ENCODE measurements at places on chromosomes 7 and 10. TPM values are rescaled to one million over a fixed set of nuclear protein-coding genes. Genes with fewer than 3 reads are reported as not detected.

The ANXA8 gene
- total RNA-seq, result not detected

The FAM25A gene
- total RNA-seq, result not detected

The NCOA4 gene
- total RNA-seq, result 142 TPM

The ADCK2 gene
- 22.5 TPM for total RNA-seq

The CALN1 gene
- total RNA-seq, result not detected

The CCDC172 gene
- not detected for total RNA-seq

The TIMM23B gene
- 22.5 TPM for total RNA-seq

The CD36 gene
- 3.5 TPM for total RNA-seq

The ABCF2 gene
- 59.3 TPM for total RNA-seq

The AKR1D1 gene
- not detected for total RNA-seq

The DEPP1 gene
- 628 TPM for total RNA-seq

The ADAM22 gene
- 1.1 TPM for total RNA-seq

The SFTPA1 gene
- total RNA-seq, result not detected

The AKR1C4 gene
- total RNA-seq, result not detected

The STEAP1B gene
- total RNA-seq, result 16.4 TPM

The CDK14 gene
- total RNA-seq, result 3.9 TPM

The HABP2 gene
- 0.48 TPM for total RNA-seq

The CLIP2 gene
- total RNA-seq, result 73.6 TPM

The SP8 gene
- not detected for total RNA-seq

The RET gene
- 0.44 TPM for total RNA-seq

The BHLHA15 gene
- 0.68 TPM for total RNA-seq
